ENCODE measurements at places on chromosomes 11 and 22.

DNA sequence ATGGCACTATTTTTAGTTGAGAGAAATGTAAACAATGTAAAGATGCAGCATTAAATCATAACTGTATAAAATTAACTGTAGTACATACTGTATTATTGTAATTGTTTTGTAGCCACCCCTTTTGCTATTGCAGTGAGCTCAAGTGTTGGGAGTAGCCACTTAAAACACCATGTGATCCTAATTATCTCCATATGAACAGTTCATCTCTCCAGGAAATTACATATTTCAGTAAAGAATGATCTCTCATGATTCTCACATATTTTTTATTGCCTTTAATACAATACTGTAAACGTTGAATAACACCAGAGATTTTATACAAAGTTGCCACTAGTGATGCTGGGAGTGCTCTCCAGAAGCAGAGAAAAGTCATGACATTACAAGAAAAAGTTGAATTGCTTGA is 1768.6 kb downstream of the LRRC4C start:
- DNase-seq, result no peak

- DNase-seq, result no peak
Measured at GRCh38 chr11:95999711-96000406, 76.0 kb upstream of the MTMR2 start.

- DNase-seq, result no peak
Measured at GRCh38 chr11:10348650-10349280, 43.9 kb downstream of the ADM start.

GRCh38 chr11:17642370-17642769 is 77.0 kb upstream of the MYOD1 start:
- no peak for DNase-seq

GRCh38 chr11:125347261-125347585 is 148.8 kb downstream of the FEZ1 start:
- no peak for DNase-seq

DNA sequence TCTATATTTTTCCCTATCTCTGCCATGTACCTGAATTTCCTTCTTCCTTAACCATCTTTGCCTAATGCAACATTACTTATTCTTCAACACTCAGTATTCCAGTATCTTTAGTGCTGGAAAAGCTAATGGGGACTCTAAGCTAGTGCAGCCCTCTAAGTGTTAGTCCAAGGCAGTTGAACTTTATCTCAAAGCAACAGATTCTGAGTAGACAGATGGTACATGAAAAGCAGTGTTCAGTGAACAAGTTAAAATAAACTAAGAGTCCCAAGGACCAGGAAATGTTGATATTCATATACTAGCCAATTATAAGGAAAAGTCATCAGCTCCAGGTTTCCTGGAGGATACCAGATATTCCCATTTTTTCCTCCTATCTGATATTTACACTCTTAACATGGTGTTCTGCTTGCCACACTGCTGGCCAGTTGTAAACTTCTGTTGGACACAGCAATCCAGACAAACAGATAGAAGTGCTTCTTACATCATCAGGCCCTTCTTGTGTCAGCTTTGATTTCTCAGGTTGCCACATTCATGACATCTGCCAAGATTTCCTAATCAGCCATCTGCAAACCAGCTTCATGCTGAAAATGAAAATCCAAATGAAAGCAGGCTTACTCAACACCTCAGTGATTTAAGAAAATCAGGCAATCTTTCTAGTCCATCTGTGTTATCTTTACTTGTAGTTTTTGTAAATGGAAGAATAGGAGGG is 255.9 kb upstream of the POU2AF2 start:
- DNase-seq, result peak; percentile 58

- DNase-seq, result no peak
Measured at GRCh38 chr22:25656724-25657123, 85.3 kb upstream of the MYO18B start.

GRCh38 chr11:122082205-122082604 is 33.8 kb downstream of the BLID start:
- DNase-seq, result no peak

DNA sequence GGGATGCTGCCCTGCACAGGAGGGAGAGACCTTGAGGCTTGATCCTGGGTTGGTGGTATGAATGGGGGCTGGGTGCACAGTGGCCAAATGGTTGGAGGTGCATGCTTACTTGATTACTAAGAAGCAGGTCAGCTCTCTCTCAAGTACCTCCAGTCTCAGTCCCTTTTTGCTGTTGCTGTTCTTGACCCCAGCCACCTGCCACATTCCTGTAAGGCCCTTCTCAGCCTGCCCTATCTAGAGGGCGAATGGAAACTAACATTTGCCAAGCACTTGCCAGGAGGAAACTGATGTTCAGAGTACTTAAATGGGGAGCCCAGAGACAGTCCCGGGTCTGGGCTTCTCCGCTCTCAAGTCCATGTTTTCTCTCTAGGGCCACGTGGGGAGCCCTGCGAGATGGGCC is 39.9 kb downstream of the CABIN1 start:
- DNase-seq, result no peak

DNA sequence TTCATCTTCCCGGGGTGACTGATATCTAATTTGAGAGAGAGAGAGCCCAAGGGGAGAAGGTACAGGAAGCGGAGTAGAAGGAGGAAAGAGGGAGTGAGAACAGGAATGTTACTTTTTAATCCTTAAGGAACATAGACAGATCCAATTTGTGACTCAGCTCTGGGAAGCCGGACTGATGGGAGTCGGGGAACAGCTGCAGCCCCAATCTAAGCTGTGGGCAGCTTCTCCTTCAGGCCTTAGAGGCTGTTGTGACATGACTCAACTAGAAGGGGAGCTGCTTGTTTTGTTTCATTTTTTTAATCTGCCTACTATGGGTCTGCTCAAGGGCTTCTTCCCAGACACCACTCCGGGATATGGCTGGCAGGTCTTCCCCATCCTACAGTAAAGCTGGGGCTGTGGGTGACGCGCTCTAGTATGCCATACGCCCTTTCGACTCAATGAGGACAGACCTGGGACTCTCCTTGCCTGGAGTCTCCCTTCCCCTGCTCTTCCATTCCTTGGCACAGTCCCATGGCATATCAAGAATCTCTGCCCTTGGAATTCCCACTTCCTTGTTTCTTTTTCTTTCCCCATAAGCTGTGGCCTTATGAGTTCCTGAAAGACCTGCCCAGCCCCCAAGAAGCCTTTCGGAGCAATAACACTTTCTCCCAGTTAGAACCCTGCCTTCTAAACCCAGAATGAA is 103.3 kb upstream of the AKIP1 start:
- DNase-seq, result no peak

DNA sequence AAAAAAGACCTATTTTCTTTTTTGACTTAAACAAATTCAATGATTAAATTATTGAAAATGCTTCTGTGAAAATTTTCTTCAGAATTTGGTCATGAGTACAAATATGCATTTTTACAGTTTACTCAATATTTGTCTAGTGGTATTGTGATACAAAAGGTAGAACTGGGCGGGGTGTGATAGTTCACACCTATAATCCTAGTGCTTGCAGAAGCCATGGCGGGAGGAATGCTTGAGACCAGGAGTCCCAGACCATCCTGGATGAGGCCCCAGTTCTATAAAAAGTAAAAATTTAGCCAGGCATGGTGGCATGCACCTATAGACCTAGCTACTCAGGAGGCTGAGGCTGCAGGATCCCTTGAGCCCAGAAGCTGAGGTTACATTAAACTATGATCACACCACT is 90.6 kb downstream of the ARHGAP42 start:
- no peak for DNase-seq

DNA sequence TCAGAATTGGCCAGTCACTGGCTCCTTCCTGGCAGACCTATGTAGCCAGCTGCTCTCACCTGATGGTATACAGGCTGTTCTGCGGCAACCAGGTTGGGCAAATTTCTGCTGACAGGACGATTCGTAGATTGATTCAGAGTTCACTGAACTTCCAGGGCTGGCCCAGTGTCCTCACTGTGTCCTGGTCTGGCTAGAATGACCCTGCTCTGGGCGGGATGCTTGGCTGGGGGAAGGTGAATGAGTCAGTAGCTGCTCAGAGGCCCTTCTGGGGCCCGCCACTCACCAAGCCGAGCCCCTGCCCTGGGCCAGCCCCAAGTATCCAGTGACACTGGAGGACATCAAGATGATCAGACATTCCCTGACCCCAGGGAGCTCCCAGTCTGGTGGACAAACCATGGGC is 62.9 kb upstream of the WNT11 start:
- no peak for DNase-seq

GRCh38 chr11:83914995-83915394 is 628.8 kb upstream of the CCDC90B start:
- DNase-seq, result no peak

DNA sequence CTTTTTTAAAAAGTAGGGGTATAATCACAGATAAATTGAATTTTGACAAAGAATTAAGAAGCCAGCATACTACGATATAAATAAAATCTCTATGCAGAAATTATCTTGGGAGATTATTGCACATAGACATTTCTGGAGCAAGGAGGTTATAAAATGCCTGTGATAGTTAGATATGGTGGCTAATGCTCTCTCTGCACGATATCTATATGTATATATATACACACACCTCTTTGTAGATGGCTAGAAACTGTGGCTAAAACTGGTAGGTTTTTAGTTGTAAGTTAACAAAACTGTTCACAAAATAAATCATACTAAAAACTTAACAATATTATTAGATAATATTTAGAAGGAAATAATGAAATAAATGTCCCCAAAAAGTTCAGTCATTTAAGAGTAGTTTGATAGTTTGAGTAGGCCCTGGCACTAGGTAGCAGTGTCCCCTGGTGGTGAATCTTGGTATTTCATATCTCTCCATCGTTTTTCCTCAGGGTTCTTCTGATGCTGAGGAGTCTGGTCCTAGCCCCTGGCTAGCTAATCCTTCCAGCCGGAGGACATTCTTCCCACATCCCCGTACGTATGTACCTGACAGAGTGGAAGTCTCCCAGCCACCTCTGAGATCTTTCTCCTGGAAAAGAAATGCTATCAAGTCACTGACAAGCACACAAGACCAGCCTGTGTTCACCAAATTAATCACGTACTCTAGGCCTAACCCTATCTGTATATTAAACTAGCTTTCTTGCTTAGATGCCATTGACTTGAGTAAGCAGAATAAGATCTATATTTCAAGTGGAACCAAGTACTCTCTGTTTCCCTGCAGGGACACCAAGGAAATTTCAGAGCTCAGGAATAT is 32.2 kb downstream of the ART5 start:
- no peak for DNase-seq

GRCh38 chr11:65078151-65078550 is 5.7 kb downstream of the CDCA5 start:
- no peak for DNase-seq

- DNase-seq, result no peak
Measured at GRCh38 chr11:99568808-99569207, 548.1 kb downstream of the CNTN5 start.

DNA sequence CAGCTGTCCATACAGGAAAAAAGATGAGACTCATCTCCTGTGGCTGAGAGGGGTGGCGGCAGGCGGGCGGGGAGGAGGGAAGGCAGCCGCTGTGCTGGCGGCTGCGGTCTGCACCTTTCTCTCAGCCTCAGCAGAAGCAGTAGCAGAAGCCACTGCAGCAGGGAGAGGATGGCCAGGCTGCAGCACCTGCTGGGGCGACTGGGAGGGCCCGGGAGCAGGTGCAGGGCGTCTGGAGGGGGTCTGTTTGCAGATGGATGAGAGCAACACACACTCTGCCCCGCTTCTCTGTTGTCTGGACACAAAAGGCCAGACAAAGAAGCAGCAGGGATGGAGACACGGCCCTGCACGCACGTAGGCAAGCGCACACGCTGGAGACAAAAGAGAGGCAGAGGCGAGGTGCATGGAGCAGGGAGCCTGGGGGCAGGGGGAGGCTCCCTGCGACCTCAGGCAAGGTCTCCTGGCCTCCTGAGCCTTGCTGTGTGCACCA is 9.3 kb upstream of the MIAT start:
- DNase-seq, result peak; percentile 76

GRCh38 chr11:120135838-120136237 is 2.1 kb downstream of the TRIM29 start:
- no peak for DNase-seq

GRCh38 chr22:20741634-20742581 is 32.0 kb upstream of the SERPIND1 start:
- DNase-seq, result no peak
